ENCODE measurements at places on chromosomes 11 and 22. TPM values are rescaled to one million over a fixed set of nuclear protein-coding genes. Genes with fewer than 3 reads are reported as not detected.

DNA sequence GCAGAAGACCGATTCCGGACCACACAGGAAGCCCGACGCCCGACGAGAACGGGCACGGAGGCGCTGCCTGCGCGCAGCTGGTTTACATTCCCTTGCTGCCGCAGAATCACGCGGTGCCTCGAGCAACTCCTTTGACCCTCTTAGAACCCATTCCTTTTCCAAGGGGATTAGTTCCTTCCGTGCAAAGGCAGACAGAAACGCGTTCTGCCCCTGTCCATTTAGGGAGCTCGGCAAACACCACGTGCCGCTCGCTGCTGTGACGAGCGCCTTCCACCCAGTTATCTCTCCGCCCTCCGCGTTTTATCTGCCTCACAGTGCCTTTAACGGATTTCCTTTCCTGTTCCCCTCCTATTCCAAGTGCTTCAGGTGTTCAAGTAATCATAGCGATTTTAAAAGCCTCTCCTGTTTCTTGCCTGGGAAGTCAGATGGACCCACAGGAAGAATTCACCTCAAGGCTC lies 24.1 kb upstream of the MICAL3 start:
- DNase-seq = no peak

DNA sequence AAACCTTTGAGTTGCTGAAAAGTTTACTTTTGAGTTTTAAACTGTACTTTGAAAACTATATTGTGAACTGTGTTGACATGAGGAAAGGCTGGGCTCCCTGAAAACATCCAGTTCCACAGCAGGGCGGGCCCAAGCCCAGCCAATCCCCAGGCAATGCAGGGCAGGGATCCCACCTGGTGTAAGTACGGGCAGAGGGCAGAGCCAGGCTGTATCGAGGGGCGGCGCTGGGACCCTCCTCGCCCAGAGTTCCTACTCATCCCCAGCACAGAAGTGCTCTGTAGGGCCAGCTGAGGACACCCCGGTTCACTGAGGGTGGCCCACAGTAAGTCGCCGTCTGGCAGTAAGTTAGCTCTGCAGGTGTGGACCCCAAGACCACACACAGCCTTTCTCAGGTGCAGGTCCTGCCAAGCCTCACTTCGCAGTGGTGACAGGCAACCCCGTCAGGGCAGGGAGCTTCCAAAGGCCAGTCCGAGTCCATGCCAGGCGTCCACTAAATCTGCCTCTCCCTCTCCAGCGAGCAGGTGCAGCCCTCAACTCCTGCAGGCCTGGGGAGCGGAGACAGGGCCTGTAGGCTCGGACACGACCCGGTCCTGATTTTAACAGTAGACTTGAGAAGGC lies 6.3 kb downstream of the RASSF7 start:
- no peak for DNase-seq

- DNase-seq = no peak
These were observed 8.0 kb upstream of the CSRP3 start for GRCh38 chr11:19209617-19210370.

- DNase-seq = no peak
These were observed 79.5 kb downstream of the UBASH3B start for GRCh38 chr11:122734848-122735496.

- DNase-seq = no peak
These were observed 732.8 kb downstream of the BRD1 start for GRCh38 chr22:49094858-49095257.

DNA sequence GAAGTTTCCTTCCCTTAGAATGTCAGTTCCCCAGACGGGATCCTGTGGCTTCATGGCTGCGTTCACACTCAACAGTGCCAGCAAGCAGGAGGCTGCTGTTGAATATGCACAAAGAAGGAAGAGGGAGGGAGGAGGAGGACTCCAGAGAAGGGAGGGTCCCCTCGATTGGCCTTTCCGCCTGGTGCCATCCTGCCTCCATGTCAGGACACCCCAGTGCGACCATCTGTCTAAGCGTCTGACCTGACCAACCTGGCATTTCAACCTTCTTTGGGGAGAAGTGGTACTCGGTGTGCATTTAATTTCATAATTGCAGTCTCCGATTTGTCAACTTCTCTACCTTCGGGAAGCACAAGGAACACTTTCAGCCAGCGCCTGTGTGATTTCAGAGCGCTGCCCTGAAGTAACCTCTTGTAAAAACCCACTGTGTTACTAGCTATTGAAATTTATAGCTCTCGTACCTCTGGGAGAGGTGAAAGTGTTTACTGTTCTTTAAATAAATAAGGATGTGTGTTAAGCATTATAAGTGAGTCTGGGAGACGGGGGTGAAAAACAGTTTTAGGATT lies 1491.9 kb downstream of the TBC1D22A start:
- DNase-seq = no peak

GRCh38 chr11:1667121-1667850 lies 29.7 kb upstream of the KRTAP5-6 start:
- no peak for DNase-seq

DNA sequence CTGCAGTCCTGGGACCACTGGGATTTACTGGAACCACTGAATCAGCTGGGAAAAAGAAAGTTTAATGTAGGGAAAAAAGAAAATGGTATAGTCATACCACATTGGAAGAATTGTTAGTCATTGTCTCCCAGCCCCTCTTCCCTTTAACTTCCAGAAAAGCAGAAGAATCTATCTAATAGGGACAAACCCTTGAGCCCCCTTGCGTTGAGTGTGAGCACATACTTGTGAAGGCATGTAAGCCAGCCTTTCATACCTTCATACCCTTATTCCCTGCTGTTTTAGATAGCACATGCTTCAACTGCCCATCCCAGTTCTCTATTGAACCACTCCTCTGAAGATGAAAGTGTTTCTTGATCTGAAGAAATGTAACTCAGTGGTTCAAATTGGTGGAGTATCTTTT lies 6.6 kb downstream of the TREH start:
- no peak for DNase-seq

DNA sequence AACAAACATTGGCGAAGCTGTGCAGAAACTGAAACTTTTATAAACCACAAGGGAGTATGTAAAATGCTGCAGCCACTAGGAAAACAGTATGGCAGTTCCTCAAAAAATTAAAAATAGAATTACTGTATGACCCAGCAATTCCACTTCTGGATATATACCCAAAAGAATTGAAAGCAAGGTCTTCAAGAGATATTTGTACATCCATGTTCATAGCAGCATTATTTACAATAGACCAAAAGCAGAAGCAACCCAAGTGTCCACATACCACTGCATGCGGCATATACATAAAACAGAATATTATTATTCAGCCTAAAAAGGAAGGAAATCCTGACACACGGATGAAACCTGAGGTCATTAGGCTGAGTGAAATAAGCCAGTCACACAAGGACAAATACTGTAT lies 85.8 kb downstream of the RELT start:
- no peak for DNase-seq

DNA sequence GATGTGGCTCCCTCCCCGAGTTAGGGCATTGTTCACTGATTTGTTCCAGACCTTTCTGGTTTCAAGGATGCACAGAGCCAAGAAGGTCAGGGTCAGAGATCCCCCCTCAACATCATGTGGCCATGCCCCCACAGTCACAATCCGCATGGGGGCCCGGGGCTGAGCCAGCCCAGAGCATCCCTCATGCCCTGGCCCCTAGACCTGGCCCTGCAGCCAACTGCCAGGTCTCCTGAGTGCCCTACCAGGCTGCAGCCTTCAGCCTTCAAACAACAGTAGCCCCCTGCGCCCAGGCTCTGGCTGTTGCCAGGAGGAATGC lies 142.4 kb downstream of the CRYBB2 start:
- DNase-seq = no peak

GRCh38 chr22:26923531-26923930 lies 266.1 kb downstream of the MIAT start:
- no peak for DNase-seq

DNA sequence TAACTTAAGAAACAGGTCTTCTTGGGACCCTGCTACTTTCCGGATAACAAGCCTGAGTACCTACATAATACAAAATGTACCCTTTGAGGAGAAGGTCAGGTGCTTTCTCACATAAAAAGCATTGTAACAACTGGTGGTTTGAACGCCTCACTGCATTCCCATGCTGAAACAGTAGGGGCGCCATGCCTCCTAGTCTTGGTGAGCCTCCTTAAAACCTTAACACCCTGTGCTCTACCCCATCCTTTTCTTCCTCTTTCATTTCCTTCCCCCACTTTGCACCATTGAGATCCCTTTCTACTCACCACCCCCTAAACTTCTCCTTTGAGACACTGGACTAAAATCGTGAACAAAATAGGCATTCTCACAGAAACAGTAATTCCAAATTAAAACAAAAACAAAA lies 729.3 kb downstream of the NTM start:
- no peak for DNase-seq

GRCh38 chr11:71364176-71364671 lies 84.0 kb downstream of the DHCR7 start:
- DNase-seq = no peak

GRCh38 chr22:47376901-47377505 lies 614.6 kb downstream of the TBC1D22A start:
- no peak for DNase-seq

- DNase-seq = no peak
These were observed 48.8 kb downstream of the MAPK1 start for GRCh38 chr22:21818487-21819182.

GRCh38 chr11:17392872-17393271 lies 4.4 kb upstream of the KCNJ11 start:
- DNase-seq = no peak

DNA sequence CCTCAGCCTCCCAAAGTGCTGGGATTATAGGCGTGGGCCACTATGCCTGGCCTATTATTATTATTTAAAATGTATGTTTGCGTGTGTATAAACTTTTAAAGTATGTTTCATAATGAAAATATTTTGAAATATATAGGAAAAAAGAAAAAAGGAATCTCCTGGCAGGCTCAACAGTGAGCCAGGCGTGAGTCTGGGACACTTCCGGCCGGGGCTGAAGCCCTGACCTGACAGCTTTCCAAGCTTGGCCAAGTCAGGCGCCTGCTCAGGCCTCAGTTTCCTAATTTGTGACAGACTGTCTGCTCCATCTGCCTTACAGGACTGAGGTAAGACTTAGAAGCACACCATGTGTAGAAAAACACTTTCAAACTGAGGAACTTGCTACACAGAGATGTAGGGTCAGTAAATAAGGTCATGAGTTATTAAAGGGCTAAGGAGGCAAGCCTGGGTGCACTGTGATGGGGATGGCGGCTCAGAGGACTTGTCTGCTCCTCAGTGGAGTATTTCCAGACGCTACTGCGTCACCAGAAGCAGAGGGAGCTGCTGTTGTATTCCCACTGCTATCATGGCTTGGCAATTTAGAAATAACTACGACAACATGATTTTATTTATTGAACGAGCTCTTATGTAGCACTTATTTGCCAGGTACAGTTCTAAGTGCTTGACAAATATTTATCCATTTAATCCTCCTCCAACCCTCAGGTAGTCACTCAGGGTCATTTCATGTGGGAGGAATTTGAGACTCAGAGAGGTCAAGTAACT lies 100.1 kb downstream of the PRR5L start:
- DNase-seq = no peak

- no peak for DNase-seq
These were observed 988 bp downstream of the BANF1 start for GRCh38 chr11:66003291-66003690.

DNA sequence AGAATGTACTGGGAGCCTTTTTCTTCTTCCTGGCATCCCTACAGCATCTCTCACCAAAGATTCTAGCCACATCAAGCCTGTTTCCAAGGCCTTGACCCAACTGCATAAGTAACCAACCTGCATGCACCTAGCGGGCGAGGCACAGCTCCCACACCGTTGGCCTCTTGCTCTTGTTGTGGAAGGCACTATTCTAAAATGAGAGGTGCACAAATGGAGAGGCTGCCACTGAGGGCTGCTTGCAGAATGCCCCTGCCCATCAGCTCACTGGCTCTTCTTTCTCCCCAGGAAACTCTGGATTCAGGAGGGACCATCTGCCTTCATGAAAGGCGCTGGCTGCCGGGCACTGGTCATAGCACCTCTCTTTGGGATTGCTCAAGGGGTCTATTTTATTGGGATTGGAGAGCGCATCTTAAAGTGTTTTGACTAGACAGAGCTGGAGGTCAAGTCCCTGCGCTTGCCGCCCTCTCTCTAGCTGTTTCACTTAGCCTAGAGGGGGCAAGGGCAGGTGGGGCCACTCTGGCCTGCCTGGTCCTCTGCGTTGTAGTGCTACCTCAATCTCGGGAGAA lies 26.6 kb downstream of the SLC25A18 start:
- no peak for DNase-seq

DNA sequence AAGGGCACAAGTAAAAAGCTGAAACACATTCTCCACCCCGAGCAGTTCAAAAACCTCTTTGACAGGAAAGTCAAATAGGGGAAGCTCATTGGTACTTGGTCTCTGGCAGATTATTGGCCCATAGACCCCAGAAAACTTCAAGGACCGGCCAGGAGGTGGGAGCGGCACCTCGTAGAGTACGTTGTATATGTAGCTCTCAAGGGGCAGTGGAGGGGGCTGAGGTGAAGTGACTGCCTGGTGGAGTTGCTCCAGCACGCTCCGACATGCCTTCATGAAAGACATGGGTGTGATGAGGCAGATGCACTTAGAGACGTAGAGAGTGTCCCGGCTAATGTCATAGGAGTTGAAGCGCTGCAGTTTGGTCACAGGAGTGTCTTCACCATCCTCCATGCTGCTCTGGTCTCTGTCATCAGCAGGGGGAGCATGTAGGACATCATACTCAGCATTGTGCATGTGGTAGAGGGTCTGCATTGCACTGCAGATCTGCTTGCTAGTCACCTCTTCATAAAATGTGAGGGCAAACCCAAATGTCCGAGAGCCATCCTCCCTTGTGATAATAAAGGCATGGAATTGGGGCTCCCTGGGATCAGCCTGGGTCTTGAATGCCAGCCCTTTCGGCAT lies 61.3 kb downstream of the DENND5A start:
- DNase-seq = no peak

- DNase-seq = no peak
These were observed 695.5 kb downstream of the FAM181B start for GRCh38 chr11:82038154-82038553.

DNA sequence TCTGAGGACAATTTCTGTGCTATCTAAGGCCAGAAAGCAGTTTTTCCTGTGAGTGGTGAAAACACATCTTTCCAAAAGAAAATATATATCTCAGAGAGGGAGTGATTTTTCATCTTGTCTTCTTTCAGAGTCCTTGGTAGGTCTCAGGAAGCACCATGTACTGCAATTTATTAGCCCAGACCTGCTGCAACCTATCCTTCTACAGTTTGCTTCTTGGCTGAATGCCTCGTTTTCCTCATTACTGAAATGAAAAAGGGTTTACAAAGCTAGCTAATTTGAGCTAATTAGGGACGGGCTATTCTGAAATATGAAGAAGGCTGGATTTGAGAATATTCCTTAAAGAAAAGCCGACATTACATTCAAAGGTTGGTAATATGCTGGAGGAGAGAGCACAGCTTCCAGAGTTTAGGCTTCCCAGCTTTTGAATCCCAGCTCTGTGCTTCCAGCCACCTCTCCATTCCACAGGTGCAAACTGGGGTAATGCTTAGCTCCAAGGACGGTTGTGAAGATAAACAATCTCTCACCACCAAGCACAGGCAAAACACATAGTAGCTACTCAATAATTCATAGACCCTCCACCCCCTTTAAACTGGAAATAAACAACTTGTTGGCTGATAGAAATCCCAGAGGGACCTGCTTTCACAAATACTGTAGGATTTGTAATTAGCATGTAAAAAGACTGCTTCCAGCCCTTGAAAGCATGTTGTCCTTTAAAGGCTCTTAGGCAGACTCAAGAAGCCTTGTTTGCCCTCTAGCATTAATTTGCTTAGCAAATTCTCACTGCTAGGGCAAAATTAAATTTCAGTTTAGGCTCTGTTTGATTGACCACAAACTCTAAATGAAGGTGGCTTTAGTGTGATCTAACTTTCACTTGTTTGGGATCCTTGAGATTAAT lies 24.5 kb upstream of the SESN3 start:
- no peak for DNase-seq

The MFRP gene
- total RNA-seq = not detected

The SMIM35 gene
- 0.32 TPM for total RNA-seq

The BDNF gene
- total RNA-seq = 0.09 TPM

The CBLIF gene
- not detected for total RNA-seq

All from T-cell (primary cell).